ENCODE measurements at places on chromosomes 5 and 9.

DNA sequence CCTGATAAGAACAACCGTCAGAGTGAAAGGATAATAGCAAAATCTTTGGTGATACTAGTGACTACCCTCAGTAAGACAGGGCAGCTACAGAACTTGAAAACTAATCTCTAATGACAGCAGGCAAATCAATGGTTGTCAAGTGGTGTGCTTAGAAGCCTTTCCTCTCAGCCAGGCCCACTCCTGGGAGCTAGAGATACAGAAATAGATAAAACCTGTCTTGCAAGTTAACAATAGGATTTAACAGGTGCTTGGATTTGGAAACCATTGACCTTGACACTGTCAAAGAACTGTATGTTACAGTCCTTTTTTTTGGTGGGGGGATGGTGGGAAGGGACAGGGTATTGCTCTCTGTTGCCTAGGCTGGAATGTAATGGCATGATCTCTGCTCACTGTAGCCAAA is 118.6 kb downstream of the BASP1 start:
- DNase-seq, result no peak

DNA sequence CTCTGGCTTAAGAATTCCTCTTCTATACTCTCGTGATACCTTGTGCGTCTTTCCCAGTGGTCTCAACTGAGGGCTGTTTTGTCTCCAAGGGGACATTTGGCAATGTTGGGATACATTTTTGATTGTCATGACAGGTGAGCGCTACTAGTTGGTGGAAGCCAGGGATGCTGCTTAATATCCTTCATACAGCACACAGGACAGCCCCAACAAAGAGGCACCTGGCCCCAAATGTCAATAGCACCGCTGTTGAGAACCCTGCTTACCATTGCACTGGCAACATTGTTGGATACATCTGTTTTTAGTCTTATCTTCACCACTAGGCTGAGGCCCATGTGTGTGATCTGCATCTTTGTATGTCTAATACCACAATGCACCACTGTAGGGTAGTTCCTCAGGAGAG is 114.1 kb downstream of the C9orf152 start:
- no peak for DNase-seq

DNA sequence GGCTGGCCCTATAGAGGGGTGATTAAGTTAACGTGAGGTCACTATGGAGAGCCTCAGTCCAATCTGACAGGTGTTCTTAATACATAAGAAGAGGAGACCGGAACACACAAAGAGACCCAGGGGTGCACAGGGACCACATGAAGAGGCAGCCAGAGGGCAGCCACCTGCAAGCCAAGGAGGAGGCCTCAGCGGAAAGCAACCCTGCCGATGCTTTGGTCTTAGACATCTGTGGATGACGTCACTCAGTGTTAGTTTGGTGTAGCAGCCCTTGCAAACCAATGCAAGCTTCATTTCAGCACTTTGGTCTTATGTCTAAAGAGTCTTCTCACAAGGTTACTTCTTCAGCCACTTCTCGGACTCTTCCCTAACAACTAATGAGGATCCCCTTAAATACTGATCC is 47.6 kb upstream of the GRHPR start:
- peak; percentile 99 for DNase-seq

GRCh38 chr9:131094622-131095021 is 1.7 kb upstream of the AIF1L start:
- no peak for DNase-seq

GRCh38 chr5:124210111-124210910 is 536.1 kb downstream of the ZNF608 start:
- no peak for DNase-seq

DNA sequence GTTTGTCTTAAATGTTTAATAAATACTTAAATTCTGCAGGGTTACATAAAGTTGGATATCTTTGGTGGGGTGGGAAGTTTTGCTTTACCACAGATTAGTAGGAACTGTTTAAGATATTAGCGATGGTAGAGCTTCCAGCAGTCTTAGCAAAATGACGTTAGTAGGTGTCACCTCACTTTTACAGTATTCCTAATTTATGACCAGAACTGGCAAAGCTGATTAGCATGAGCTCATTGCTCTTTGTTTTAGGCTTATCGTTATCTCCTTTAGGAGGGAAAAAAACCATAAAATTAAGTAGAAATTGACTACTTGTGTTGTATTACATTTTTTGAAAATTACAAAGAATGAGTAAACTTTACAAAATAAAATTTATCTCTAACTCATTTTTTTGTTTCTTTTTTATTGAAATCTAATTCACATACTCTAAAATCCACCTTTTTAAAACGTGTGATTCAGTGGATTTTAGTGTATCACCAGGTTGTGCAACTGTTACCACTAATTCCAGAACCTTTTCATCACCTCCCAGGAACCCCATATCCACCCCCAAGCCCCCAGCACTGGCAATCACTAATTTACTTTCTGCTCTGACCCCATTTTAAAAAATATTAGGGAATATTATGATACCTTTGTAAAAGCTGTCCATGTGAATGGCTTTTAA is 129.5 kb downstream of the TRIO start:
- no peak for DNase-seq

- DNase-seq, result peak; percentile 75
Observed at GRCh38 chr5:167049043-167049663, 1242.3 kb upstream of the WWC1 start.

GRCh38 chr9:27472195-27472594 is 51.9 kb upstream of the IFNK start:
- DNase-seq, result no peak

DNA sequence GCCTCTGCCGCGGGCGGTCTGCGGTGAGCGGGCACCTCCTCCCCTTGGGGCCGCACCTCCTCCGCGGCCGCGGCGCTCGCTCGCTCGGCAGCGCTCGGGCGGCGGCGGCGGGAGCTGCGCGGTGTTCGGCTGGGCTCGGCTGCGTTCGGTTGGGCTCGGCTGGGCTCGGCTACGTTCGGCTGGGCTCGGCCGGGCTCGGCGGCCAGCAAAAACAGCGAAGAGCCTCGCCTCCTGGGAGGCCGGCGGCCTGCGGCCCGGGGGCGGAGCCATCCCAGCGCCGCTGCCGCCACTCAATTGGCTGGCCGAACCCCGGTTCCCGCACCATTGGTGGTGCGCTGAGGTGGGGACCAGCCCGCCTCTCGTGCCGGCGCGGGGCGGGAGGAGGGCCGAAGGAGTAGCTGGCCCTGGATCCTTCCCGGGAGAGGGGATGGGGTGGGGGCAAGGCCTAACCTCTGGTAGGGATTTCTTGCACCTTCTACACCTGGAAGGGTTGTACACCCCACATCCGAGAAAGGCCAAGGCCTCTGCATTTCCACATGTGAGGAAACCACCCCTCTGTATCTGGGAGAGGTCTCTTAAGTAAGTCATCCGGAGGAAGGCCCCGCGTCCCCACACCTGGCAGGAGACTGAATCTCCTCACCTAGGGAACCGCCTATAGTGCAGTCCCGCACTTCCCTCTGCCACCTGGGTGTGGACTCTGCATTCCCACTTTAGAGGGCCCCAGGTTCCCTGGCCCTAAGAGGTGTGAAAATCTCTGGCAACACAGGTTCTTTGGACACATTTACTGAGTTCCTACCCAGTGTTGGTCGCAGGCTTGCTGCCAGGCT is at the start of gene ENHO:
TSS of gene ENHO (minus strand) at position 20 of the 827 bp plus-strand sequence. CDS start 1,295 bp downstream, outside the sequence.
- DNase-seq, result peak; percentile 77

- no peak for DNase-seq
Observed at GRCh38 chr9:72958485-72959281, 5.8 kb upstream of the ALDH1A1 start.

DNA sequence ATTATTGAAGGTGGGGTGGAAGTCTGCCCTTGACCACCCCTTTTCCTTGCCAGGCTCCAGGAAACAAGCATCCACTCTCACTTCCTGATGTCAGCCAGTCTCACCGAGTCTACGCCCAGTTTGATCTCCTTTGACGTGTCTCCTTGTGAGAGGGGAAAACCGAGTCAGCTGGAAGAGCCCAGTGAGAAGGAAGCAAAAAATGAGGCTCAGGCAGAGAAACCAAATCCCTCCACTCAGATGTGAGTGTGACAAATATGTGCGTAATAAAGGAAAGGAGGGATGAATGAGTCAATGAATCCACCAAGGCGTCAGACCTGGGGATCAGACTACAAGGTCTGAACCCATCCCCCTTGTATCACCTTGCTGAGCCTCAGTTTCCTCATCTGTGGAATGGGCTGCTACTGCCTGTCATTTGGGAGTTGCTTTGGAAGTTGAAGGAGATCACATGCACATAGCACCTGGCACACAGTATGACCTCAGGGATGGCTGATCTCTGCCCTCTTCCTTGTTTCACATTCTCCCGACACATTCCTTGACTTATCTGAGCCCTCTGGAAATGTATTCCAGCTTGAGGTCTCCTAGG is 61.3 kb upstream of the XPA start:
- no peak for DNase-seq

DNA sequence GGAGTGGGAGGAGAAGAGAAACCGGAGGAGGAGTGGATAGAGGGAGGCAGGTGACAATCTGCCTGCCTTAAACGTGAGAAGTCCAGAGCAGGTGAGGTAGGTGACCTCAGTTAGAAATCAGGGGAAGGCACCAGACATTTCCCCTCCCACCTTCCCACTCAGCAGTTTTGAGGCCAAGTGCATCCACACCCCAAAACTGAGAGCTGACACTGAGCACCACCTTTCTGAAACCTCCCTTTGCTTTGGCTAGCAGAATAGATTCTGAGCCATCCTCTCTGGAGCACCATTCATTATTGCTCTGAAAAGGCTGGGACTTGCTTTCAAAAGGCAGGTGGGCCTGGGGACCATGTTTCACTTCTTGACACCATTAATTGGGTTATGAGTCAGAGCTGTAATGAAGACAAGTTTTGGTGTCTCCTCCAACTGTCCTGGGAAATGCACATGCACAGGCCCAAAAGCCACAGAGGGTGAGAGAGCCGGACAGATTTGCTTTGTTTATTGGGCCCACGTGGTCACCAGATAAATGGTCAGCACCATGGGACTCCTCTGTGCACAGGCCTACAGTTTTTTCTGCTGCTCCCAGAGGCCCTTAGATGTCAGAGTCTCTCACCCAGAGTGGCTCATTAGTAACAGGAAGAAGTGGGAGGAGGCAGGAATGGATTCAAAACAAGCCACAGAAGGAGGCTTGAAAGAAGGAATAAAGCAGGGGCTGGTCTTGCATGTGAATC is 314.7 kb downstream of the TLE1 start:
- DNase-seq, result no peak
